ENCODE measurements at places on chromosomes 2 and 18. TPM values are rescaled to one million over a fixed set of nuclear protein-coding genes. Genes with fewer than 3 reads are reported as not detected.

The ZNF396 gene
- polyA plus RNA-seq: 1.9 TPM

The SPP2 gene
- not detected for polyA plus RNA-seq

The TMEM247 gene
- 6.8 TPM for polyA plus RNA-seq

The CRACDL gene
- not detected for polyA plus RNA-seq

The CCDC150 gene
- polyA plus RNA-seq: 19.1 TPM

The RAB31 gene
- polyA plus RNA-seq: 29.0 TPM

The ZBTB7C gene
- polyA plus RNA-seq: not detected

The ITGB6 gene
- not detected for polyA plus RNA-seq

The ALPG gene
- polyA plus RNA-seq: not detected

The GBX2 gene
- 0.28 TPM for polyA plus RNA-seq

- no peak overlapping the region for H3K4me3 ChIP-seq
- no peaks in the 10 kb centered on the region for H3K27me3 ChIP-seq
- H3K36me3 ChIP-seq: 0 out of 3 replicates have a peak, but pooled peaks cover 3% of the 10 kb centered on the region
These were observed 16.1 kb downstream of the STRADB start for GRCh38 chr2:201467666-201468065.

DNA sequence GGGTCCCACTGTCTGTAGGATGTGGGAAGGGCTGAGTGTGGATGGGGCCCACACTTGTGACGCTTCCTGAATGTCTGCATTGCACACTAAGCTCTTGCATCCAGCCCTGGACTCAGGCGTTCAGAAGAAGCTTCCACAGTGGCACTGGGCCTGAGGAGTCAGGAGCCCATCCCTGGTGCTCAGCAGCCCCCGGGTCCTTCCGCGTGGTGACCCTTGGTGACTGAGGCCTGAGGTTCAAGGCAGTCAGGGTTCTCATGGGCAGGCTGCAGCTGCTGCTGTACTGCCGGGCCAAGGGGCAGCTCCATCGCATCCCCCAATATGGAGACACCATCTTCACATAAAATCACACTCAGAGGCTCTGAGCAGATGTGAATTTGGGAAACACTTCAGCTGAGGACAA is 65.8 kb upstream of the TUBA3E start:
- H3K4me1 ChIP-seq: no peaks in the 10 kb centered on the region
- H3K36me3 ChIP-seq: no peaks in the 10 kb centered on the region
- H3K27me3 ChIP-seq: peaks cover 26% of the 10 kb centered on the region
- no peak overlapping the region for H3K4me3 ChIP-seq

GRCh38 chr2:86201671-86202335 is 2.5 kb downstream of the MRPL35 start:
- H3K4me3 ChIP-seq: peak overlapping the region; percentile 28
- no peaks in the 10 kb centered on the region for H3K27me3 ChIP-seq
- H3K4me1 ChIP-seq: peaks cover 26% of the 10 kb centered on the region
- peak; percentile 73 for DNase-seq

DNA sequence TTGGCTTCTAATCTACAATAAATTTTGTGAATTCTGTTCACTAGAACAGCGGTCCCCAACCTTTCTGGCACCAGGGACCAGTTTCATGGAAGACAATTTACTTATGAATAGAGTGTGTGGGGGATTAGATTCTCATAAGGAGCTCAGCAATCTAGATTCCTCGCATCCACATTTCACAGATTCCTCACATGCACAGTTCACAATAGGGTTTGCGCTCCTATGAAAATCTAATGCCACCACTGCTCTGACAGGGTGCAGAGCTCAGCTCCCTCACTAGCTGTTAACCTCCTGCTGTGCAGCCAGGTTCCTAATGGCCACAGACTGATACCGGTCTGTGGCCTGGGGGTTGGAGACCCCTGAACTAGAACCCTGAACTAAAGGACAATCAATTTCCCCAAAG is 1568.6 kb upstream of the NXPH2 start:
- H3K4me1 ChIP-seq: no peaks in the 10 kb centered on the region
- DNase-seq: no peak
- H3K36me3 ChIP-seq: no peaks in the 10 kb centered on the region
- no peak overlapping the region for H3K4me3 ChIP-seq
- H3K27me3 ChIP-seq: no peaks in the 10 kb centered on the region

DNA sequence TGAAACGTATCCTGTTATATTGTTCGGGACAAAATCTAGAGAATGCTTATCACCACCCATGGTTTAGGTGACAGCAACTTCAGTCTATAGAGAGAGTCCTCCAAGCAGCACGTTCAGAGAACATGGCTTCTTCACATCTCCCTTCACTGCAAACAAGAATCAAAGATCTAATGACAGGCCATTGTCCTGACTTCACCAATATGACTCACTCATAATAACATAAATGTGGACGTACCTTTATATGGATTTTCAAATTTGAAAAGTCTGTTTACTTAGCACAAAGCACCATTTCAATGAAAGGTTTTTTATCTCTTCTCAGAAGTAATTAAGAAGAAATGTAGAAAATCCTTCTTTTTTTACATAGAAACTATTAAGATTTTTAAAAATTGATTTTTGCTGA is 46.7 kb downstream of the KLF7 start:
- H3K36me3 ChIP-seq: no peaks in the 10 kb centered on the region
- no peak for DNase-seq

DNA sequence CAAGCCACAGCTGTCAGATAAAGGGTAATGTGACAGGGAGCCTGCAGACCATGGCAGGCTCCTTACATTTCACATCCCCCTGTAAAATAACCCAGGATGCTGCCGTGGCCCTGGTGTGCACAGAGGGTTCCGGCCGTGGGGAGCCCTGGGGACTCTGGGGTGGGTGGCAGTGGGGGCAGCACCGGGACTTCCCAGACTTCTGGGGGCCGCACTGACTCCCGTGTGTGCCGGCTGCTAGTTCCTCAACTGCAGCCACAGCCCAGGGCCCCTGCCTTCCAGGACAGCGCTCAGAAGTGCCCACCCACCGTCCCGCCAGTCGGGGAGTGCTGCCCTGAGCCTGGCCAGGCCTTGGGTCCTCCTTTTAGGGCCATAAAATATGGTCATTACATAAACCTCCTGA is 56.5 kb downstream of the CIB4 start:
- DNase-seq: no peak
- H3K36me3 ChIP-seq: no peaks in the 10 kb centered on the region
- peaks cover 79% of the 10 kb centered on the region for H3K27me3 ChIP-seq
- H3K27ac ChIP-seq: no peak overlapping the region

- H3K27me3 ChIP-seq: no peaks in the 10 kb centered on the region
- no peak overlapping the region for H3K4me3 ChIP-seq
- DNase-seq: no peak
- no peaks in the 10 kb centered on the region for H3K36me3 ChIP-seq
- peaks cover 7% of the 10 kb centered on the region for H3K4me1 ChIP-seq
These were observed 42.6 kb upstream of the MAP4K3 start for GRCh38 chr2:39479696-39480095.

DNA sequence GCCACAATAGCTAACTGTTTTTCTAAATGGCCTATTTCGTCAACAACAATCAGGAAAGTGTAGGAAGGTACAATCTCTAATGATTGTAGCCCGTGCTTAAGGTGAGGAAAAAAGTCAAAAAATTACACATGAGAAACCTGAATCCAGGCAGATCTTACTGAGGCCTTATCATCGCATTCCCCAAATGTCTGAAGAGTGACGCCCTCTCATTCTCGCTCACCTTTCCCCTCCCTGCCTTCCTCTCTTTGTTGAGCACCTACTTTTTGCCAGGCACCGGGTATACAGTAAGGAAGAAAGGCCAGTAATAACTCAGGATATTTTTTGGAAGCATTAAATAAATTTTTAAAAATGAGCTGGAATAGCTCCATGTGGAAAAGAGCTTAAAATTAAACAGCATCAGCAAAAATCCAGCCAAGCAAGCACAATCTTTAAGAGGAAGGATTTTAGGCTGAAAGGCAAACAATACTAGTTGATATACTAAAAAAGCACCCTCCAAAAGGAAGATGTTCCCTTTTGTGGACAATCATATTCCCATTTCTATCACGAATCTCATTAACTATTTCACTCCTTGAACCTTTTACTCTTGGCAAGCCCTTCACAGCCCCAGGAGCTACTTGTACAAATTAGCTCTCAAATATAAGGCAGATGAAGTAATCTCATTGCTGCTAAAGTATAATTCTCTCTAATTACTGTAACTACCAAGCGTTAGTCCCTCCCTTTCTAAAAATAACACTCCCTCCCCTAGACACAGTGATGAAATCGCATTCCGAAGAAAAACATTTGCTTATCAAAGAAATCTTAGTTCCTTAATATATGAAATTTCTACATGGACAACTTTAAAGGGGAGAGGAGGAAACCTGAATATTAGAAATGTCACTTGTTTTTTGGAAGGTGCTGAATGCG is 40.0 kb downstream of the STAT1 start:
- peaks cover 89% of the 10 kb centered on the region for H3K36me3 ChIP-seq
- no peak overlapping the region for H3K27ac ChIP-seq
- no peak for DNase-seq
- H3K4me1 ChIP-seq: no peaks in the 10 kb centered on the region

DNA sequence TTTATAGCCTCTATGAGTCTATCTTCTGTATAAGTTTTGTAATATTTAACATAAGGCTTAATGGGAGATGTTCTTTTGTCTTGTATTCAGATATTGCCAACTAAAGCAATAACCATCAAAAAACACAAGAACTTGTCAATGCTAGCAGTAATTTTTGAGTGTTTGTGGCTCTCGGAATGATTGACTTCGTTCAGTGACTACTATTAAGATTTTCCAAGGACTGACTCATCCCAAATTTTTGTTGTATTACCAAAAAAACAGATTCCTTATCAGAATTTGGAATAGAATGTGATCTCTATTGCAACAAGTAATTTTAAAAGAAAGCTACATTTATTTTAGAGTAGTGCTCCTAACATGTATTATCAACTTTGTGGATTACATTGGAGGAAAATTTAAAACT is 8.1 kb downstream of the NABP1 start:
- peaks cover 4% of the 10 kb centered on the region for H3K4me1 ChIP-seq
- peaks cover 73% of the 10 kb centered on the region for H3K36me3 ChIP-seq
- no peak overlapping the region for H3K4me3 ChIP-seq
- no peak for DNase-seq
- no peak overlapping the region for H3K27ac ChIP-seq

DNA sequence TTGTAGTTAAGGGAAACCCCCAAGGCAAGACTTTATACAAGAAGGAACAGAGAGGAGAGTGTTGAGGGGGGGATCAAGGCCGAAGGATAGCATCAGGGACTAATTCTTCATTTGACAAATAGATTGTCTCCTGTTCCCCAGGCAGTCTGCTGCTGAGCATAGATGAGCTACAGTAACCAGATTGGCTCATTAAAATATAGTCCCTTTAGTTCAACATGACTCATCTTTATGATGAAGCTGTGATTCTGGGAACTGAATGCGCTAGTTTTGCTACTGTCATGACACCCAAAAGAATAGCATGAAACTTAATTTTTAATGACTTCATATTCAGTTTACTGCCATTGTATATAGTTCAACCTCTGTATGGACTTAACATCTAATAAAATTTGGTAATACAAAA is 35.5 kb downstream of the TMEFF2 start:
- H3K27ac ChIP-seq: no peak overlapping the region
- no peak overlapping the region for H3K4me3 ChIP-seq
- H3K4me1 ChIP-seq: no peaks in the 10 kb centered on the region
- no peaks in the 10 kb centered on the region for H3K27me3 ChIP-seq

DNA sequence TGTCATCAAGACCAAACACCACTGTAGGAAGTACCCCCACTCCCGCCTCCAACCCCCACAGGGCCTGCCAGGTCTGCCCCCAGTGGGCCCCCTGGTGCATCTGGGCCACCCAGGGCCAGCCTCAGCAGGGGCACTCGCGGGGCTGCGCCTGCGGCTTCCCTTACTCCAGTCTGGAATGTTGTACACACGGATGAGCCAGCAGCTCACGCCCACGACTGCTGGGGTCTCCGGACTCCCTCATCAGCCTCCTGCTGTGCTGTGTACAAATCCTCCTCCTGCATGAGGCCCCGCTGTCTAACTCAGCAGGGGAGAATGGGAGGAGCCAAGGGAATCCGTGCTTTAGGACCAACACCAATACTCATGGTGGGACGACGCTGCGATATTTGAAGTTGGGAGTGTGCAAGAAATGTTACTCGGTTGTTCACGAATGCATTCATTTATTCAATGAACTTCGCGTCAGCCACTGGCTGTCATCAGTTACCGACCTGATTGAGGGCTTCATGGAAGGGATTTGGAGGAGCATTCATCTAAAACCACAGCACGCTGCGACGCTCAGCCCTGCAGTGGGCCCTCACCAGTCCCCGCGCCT is 654 bp upstream of the ASB1 start:
- H3K27ac ChIP-seq: peak overlapping the region; percentile 96
- peak overlapping the region; percentile 73 for H3K4me3 ChIP-seq
- H3K4me1 ChIP-seq: peaks cover 68% of the 10 kb centered on the region
- no peaks in the 10 kb centered on the region for H3K27me3 ChIP-seq
- H3K36me3 ChIP-seq: peaks cover 21% of the 10 kb centered on the region

- no peak overlapping the region for H3K27ac ChIP-seq
- no peak overlapping the region for H3K4me3 ChIP-seq
- no peak for DNase-seq
- no peaks in the 10 kb centered on the region for H3K27me3 ChIP-seq
- peaks cover 5% of the 10 kb centered on the region for H3K4me1 ChIP-seq
- no peaks in the 10 kb centered on the region for H3K36me3 ChIP-seq
These were observed 20.2 kb downstream of the EHBP1 start for GRCh38 chr2:62725712-62726055.

DNA sequence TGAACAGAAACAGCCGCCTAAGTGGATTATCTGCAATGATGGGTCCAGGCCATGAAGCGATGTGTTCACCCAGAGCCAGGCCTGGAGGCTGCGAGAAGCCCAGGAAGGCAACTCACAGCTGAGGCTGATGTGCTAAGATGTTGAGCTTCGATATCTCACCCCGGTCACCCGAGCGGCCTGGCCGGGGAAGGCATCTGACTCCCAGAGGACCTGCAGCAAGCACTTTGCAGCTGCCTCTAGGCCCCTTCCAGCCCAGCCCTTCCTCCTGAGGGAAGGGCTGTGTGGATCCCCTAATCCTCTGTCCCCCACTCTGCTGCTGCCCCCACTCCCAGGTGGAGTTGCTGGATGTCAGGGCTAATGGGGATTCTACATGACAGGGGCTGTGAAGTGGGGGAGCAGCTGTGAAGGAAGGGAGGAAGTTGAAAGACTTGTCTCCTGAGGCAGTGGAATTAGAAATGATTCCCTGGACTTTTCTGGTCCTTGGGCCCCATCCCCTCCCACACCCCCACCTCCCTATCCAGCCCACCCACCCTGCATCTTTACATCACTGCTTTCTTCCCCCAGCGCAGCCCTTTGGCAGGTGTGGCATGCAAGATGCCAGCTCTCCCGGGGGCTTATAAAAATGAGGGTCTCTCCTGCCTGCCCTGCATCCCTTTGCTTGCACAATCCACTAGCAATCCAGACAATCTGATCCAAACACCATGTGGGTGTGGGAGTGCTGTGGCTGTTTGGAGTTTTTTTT is 4.3 kb downstream of the ATP6V1B1 start:
- peaks cover 3% of the 10 kb centered on the region for H3K27me3 ChIP-seq
- no peak overlapping the region for H3K4me3 ChIP-seq
- no peaks in the 10 kb centered on the region for H3K36me3 ChIP-seq
- peaks cover 4% of the 10 kb centered on the region for H3K4me1 ChIP-seq
- no peak for DNase-seq
